ENCODE measurements at places on chromosomes 7 and 10.

GRCh38 chr10:71216751-71217265 lies 4.4 kb downstream of the UNC5B start:
- DNase-seq = no peak

DNA sequence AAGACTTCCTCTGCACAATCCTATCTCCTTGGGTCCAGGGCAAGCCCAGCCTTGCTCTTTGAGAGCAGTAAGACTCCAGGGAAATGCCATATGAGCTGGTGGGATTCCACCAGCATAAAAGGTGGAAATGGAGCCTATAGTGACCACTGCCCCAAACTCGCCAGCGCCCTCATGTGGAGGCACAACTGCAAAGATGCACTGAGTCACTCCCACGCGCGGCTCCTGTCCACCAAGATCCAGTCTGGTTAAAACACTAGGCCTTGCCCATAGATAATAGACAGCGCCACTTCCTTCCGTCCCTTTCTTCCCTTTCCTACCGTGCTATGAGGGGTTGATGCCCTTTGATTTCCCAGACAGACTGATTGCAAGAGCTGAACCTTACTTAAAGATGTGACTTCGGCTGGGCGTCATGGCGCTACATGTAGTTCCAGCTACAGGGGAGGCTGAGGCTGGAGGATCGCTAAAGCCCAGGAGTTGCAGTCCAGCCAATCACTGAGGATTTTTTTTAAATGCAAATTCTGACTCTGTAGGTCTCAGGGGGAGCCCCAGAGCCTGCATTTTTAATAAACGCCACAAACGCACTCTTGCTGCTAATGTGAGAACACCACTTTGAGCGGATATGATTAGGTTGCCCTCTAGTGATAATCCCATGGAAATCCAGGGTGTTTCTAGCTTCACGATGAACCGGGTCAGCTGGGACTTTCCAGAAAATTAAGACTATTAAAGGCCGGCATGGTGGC lies 136.5 kb downstream of the EPC1 start:
- DNase-seq = no peak

GRCh38 chr10:64156166-64156565 lies 635.0 kb downstream of the REEP3 start:
- no peak for DNase-seq

GRCh38 chr10:57395923-57396322 lies 871.8 kb downstream of the IPMK start:
- no peak for DNase-seq

GRCh38 chr10:31875608-31876007 lies 53.0 kb downstream of the ARHGAP12 start:
- no peak for DNase-seq

GRCh38 chr10:62707810-62708209 lies 96.7 kb upstream of the ADO start:
- no peak for DNase-seq

GRCh38 chr7:152093717-152094116 lies 68.2 kb downstream of the GALNT11 start:
- no peak for DNase-seq

DNA sequence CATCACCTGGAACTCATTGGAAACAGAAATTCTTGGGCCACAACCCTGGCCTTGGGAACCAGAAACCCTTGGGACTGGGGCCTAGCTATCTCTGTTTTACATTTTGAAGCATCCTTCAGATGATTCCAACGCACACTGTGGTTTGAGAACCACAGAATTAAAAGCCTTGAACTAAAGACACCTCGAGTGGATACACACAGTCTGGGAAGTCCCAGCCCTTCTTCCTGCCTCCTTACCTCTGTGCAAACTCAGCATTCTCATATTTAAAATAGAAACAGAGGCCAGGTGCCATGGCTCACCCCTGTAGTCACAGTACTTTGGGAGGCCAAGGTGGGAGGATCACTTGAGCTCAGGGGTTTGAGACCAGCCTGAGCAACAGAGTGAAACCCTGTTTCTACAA lies 12.9 kb downstream of the NPFFR1 start:
- DNase-seq = no peak

- no peak for DNase-seq
Observed at GRCh38 chr7:30032310-30033125, 4.3 kb downstream of the PLEKHA8 start.

DNA sequence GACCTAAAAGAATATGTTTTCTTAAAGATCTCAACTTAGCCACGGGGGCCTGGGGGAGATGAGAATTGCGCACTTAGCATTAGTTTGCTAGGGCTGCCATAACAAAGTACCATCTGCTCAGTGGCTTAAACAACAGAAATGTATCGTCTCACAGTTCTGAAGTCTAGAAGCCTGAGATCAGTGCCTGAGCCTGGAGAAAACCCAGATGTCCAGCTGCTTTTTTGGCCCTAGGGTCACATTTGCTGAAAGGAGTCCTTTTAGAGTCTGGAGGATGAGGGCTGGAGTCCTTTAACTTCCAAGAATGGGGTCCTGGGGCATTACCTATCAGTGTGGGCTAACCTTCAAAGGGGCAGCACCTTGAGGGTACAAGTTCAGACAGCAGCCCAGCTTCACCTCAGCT lies 48.2 kb downstream of the SMURF1 start:
- no peak for DNase-seq

- DNase-seq = no peak
Observed at GRCh38 chr10:110496553-110497437, 912 bp upstream of the DUSP5 start.

- no peak for DNase-seq
Observed at GRCh38 chr7:44965937-44966730, 12.7 kb downstream of the MYO1G start.

Measured in left colon (tissue), 2 donors.